ENCODE measurements at places on chromosomes 5 and 9.

- DNase-seq = no peak
Observed at GRCh38 chr5:35061211-35061770, 13.5 kb upstream of the AGXT2 start.

DNA sequence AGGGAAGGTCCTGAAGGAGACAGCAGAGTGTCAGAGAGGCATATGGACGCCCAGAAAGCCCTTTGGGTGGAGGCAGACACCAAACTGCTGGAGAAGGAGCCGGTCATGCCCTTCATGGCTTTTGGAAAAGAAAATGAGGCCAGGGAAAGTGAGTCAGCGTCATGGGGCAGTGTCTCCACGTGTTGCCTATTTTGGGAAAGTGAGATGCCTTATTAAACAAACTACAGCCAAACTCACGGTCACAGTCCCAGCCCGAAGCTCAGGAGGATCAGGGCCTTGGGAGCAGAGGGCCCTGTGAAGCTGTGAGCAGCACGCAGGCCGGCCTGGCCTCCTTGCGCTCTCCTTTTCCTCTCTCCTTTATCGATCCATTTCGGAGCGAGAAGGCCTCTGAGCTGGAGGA, 25.0 kb downstream of the RGS3 start:
- DNase-seq = no peak

- no peak for DNase-seq
Observed at GRCh38 chr9:114290561-114290986, 32.3 kb upstream of the ORM1 start.

DNA sequence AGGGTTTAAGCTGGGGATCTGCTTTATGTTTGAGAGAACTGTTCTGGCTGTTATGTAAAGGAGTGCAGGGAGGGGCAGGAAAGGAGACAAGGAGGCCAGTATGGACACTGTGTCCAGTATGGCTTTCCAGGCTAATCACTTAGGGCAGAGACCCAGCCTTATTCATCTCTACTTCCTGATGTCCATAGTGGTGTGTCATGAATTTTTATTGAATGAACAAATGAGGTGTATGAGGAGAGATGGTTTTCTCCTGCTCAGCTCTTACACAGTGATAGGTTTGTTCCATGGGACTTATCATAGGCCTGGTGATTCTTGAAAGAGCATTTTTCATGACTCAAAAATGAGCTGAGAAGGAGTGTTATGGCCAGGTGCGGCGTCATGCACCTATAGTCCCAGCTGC, 20.5 kb upstream of the FGFR4 start:
- no peak for DNase-seq

DNA sequence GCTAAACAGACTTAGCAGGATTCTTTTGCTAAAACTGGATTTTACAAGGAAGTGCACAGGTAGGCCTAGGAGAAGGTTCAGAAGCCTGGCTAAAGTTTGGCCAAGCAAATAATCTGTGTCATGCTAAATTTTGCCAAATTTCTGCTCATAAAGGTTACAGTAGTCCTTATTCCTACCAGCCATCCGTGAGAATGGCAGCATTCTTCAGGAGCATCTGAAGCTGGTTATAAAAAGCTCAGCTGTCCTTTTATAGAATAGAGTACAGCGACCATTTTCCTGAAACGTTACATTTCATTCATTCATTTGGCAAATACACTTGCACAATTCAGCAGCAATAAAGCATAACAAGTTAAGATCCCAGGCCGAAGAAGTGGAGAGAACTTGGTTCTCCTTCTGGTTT, 6.9 kb downstream of the GSN start:
- DNase-seq = no peak

DNA sequence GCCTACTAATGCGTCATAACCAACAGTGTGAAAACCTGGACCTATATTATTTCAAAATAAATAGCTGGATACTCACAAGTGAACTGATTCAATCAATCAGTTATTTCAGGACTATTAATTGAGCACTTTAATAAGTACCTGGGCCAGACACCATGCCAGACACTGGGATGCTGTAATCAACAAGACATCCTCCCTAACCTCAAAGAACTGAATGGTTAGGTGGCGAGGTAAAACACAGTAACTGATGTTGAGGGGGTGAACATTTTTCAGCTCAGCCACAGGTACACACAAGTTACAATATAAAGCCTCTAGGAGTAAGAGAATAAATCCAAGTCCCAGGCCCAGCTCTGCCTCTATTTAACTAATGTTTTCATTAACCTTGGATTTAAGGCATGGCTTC, 24.0 kb downstream of the CDH6 start:
- DNase-seq = no peak

DNA sequence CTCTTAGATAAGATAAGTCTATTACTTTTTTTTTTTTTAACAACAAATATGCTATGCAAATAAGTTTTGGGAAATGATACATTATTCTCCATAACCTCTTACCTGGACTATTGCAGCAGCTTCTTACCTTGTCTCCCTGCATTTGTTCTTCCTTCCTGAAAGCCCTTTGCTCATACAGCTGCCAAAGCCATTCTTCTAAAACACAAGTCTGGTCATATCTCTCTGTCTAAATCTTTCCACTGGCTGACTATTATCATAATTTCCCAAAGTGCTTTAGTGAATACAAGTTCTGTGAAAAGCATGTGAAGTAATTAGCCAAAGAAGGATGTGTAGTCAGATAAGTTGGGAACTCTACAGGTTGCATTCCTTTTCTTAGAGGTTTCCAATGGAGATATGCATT, 115.4 kb upstream of the CNTLN start:
- DNase-seq = no peak

DNA sequence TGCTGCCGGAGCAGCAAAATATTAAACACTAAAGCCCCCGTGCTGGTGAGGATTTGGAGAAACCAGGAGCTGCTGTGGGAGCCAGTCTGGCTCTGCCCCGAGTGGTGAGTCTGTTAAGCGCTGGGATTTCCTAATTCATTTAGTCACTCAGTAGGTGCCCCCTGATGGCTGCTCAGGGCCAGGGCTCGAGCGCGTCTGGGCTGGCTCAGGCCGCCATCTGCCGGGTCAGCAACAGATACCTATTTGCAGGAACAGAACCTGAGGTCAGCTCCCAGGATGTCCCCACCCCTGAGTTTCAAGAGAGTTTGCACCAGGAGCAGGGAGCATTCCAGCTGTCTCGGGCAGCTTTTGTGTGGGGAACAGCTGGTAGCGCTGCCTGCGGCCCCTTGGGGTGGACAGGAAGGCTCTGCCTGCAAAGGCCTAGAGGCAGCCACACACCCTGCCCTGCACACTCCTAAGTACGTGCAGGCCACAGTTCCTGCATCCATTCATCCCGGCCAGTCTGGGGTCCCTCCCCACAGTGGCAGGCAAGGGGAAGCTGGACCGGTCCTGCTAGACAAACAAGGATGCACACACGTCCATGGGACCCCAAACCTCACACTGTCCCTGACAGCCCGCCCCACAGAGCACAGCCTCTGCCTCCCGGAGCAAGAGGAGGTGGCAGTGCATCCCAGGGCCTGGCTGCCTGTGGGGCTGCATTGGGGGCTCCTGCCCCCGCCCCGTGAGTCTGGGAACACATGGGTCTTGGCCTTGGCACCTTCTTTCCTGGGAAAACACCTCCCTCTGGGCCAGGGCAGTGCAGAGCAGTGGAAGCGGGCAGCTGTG, 83.7 kb downstream of the ADAMTS2 start:
- DNase-seq = no peak

GRCh38 chr9:20623748-20624124, 1.4 kb upstream of the MLLT3 start:
- DNase-seq = no peak

DNA sequence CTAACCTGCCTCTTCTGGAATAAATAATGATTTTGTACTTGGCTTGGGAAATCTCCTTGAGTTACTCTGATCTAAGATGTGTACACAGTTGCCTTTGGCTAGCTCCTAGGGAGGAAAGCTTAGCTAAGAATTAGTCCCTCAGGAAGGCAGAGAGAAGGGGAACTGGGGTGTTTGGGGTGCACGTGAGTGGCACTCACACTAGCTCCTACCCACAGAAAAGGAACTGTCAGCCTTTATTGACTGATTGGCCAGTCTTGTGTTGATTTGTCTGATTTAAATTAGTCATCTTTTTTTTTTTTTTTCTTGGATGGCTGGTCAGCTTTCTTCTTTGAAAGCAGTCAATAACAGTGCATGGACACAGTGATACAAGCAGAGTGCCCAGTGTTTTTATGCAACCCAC, 107.7 kb downstream of the DMRT2 start:
- no peak for DNase-seq

- no peak for DNase-seq
Observed at GRCh38 chr5:178126556-178126955, 4.3 kb upstream of the RMND5B start.

- DNase-seq = no peak
Observed at GRCh38 chr5:168424594-168425323, 61.5 kb upstream of the RARS1 start.

DNA sequence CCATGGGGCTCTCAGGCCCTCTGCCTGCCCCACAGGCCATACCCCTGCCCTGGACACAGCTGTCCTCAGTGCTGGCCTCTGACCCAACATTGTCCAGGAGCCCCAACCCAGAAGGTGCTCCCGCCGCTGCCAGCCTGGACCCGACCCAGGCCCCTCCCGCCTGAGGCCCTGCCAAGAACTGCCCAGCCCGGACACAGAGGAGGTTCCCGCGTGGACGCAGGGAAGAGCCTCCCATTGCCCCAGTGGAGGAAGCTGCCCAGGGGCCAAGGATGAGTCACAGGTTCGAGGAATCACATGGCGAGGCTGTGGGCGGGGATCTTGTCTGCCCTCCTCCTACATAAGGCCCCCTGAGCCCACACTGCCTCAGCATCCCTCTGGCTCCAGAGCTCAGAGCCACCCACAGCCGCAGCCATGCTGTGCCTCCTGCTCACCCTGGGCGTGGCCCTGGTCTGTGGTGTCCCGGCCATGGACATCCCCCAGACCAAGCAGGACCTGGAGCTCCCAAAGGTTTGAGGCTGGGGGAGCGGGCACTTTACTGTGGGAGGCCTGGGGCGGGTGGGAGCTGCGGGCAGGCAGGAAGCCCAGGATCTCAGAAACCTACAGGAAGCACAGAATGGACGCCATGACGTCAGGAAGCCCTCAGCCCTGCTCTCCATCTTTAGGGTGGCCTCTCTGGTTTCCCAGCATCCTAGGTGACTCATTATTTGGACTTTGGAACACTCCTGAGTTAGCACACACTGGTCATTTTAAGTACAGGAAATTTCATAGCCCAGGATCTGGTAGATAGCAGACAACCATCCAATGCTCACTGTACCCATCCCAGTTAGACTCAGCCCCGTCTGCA, at the start of gene PAEP:
PAEP (plus strand) TSS at position 366 of the 844 bp plus-strand sequence.
- no peak for DNase-seq

- no peak for DNase-seq
Observed at GRCh38 chr5:95818181-95819147, 4.1 kb downstream of the GLRX start.

DNA sequence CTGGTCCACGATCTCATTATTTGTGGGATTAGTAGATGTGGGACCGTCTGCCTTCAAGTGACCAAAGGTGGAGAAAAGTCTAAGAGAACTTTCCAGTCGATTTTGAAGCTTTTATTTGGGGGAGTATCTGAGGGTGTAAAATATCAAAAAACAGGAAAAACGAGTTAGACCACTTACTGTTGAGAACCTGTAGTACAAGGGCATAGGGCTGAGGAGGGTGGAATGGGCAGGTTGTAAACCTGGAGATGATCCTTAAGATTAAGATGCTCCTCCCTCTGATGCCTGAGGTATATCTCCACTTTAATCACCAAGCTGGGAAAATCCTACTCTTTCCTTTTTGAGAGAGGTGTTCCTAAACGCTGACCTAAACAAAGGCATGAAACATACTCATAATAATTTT, 32.0 kb upstream of the GTF2H2C start:
- DNase-seq = no peak

DNA sequence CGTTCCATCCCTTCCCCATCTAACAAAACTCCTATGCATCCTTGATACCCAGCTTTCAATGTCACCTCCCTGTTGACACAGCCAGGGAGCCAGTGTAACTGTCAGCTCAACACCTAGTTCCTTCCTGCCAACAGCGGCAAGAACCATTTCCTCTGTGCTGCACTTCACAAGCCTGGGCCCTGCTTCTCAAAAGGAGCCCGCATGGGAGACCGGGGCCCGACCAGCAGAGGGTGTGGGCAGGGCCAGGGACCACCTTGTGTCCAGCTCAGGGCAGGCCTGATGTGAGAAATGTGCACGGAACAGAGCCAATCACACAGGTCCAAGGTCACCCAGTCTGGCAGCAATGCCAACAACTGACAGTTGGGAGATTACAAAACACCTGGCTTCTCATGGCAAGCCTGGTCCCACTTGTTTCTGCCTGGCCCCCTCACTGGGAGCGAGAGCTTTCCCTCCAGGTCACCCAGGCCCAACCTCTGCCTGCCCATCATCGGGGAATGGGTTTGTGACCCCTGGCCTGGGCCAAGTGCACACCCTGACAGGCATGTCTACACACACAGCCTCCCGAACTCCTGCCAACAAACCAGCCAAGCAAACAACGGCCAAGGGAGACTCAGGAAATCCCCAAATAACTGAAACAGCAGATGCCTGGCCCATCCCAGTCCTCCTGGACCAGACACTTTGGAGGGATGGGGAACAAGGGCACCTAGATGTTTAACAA, 3.1 kb downstream of the RNF44 start:
- no peak for DNase-seq

GRCh38 chr5:44885903-44886302, 77.2 kb downstream of the MRPS30 start:
- DNase-seq = no peak

- no peak for DNase-seq
Observed at GRCh38 chr5:130126746-130127145, 222.5 kb downstream of the CHSY3 start.

- no peak for DNase-seq
Observed at GRCh38 chr9:27356446-27356845, 59.5 kb upstream of the EQTN start.

GRCh38 chr5:3661755-3662296, 66.2 kb downstream of the IRX1 start:
- DNase-seq = no peak

- no peak for DNase-seq
Observed at GRCh38 chr5:51472472-51472871, 89.2 kb downstream of the ISL1 start.

DNA sequence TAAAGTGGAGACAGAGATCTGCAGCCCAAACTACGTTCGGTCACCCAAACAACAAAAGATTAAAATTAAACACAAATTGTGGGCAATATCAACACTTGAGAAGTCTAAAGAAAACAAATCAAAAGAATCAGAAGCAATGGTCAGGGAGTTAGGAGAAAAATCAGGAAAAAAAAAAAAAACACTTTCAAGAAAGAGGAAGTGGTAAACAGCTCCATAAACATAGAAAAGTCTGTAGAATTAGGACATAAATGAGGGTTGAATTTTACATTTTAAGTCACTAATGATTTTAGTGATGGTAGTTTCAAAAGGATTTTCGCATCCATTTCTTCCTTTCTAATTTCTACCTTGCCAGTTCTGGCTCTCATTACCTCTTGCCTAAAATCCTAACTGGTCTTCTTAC, 10.1 kb downstream of the RNF145 start:
- no peak for DNase-seq

- peak; percentile 1 for DNase-seq
Observed at GRCh38 chr5:73031839-73032238, 76.0 kb downstream of the FCHO2 start.

All from DMS153 (cell line).